ENCODE measurements at places on chromosomes 2 and 18. TPM values are rescaled to one million over a fixed set of nuclear protein-coding genes. Genes with fewer than 3 reads are reported as not detected.

TUBA4B gene
- total RNA-seq: not detected

CHRNG gene
- total RNA-seq: not detected

SGPP2 gene
- not detected for total RNA-seq

CERS6 gene
- 6.5 TPM for total RNA-seq

CCDC121 gene
- total RNA-seq: 1.8 TPM

UPP2 gene
- total RNA-seq: not detected

NCOA1 gene
- total RNA-seq: 5.9 TPM

GCG gene
- not detected for total RNA-seq

CABYR gene
- total RNA-seq: 6.4 TPM

SCN2A gene
- under 0.01 TPM for total RNA-seq

GATA6 gene
- total RNA-seq: 3.8 TPM

ASPRV1 gene
- 0.10 TPM for total RNA-seq

ARMC9 gene
- total RNA-seq: 8.6 TPM

LIPT1 gene
- total RNA-seq: 4.7 TPM

SPATA3 gene
- total RNA-seq: not detected

GLI2 gene
- 0.39 TPM for total RNA-seq

AGXT gene
- total RNA-seq: not detected

AGAP1 gene
- total RNA-seq: 8.8 TPM

RAD51AP2 gene
- not detected for total RNA-seq

FHL2 gene
- total RNA-seq: 97.3 TPM

PRKAG3 gene
- total RNA-seq: not detected

HSPE1 gene
- 234 TPM for total RNA-seq

FOXD4L1 gene
- not detected for total RNA-seq

ANKRD29 gene
- 1.5 TPM for total RNA-seq

DSC3 gene
- total RNA-seq: 0.13 TPM

TAF1B gene
- 14.0 TPM for total RNA-seq

LHCGR gene
- not detected for total RNA-seq

ENOSF1 gene
- total RNA-seq: 19.4 TPM

TUBA3D gene
- total RNA-seq: not detected

SPOPL gene
- total RNA-seq: 7.1 TPM

PRSS56 gene
- total RNA-seq: not detected

IL36A gene
- not detected for total RNA-seq

FAM110C gene
- not detected for total RNA-seq

INPP5D gene
- 17.5 TPM for total RNA-seq

C2orf72 gene
- not detected for total RNA-seq

TBR1 gene
- not detected for total RNA-seq

CD207 gene
- not detected for total RNA-seq

ANKRD23 gene
- not detected for total RNA-seq

ALPP gene
- not detected for total RNA-seq

SH2D6 gene
- total RNA-seq: not detected

EMX1 gene
- not detected for total RNA-seq

PTPRN gene
- total RNA-seq: not detected

CLEC4F gene
- total RNA-seq: 0.10 TPM

SFT2D3 gene
- total RNA-seq: 7.8 TPM

ONECUT2 gene
- total RNA-seq: under 0.01 TPM
